ENCODE measurements at places on chromosomes 7 and 10.

- DNase-seq, result no peak
These were observed 1.6 kb upstream of the MARVELD1 start for GRCh38 chr10:97711640-97712572.

GRCh38 chr10:49260644-49261296 is 38.2 kb upstream of the C10orf71 start:
- no peak for DNase-seq

DNA sequence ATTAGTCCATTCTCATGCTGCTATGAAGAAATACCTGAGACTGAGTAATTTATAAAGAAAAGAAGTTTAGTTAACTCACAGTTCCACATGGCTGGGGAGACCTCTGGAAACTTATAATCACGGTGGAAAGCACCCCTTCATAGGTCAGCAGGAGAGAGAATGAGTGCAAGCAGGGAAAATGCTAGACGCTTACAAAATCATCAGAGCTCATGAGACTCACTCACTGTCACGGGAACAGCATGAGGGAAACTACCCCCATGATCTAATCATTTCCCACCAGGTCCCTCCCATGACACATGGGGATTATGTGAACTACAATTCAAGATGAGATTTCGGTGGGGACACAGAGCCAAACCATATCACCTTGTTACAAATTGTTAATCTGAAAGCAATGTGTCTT is 15.8 kb downstream of the TAS2R39 start:
- DNase-seq, result no peak

- no peak for DNase-seq
These were observed 226.8 kb upstream of the IGFBP3 start for GRCh38 chr7:46147871-46148270.

- no peak for DNase-seq
These were observed 152.1 kb downstream of the GFRA1 start for GRCh38 chr10:116120688-116121455.

DNA sequence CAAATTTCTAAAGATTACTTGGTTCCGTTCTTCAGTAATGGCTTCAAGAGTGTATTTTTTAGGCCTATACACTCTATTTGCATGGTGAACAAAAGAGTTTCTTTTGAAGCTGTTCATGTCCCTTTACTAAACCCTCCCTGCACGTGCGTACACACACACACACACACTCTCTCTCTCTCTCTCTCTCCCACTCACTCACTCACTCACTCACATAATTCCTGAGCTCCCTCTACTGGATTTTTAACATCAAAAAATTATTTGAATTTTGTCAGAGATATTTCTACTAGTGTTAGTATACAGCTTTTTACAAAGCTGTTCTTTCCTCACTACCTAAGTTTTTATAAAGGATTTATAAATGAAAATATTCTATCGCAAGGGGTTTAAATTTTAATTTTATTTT is 85.9 kb downstream of the UBE3C start:
- DNase-seq, result no peak

- peak; percentile 35 for DNase-seq
These were observed 458.8 kb upstream of the GHITM start for GRCh38 chr10:83680470-83680891.

DNA sequence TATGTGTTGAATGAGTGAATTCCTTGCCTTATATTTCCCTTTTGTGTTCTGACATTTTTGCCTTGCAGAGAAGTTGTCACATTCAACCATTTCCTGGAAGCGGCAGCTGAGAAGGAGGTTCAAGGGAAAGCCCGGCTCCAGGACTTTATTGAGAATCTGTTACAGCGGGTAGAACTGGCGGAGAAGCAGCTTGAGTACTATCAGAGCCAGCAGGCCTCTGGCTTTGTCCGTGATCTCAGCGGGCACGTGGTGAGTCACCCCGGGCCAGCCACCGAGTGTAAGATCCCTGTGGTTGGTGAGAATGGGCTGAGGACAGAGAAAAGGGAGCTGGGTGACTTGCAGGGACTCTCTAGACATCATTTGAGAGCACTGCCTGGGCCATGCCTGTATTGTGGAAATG is 14.2 kb downstream of the ZNF365 start:
- DNase-seq, result no peak

- no peak for DNase-seq
These were observed 100.4 kb upstream of the ARHGAP21 start for GRCh38 chr10:24824124-24824523.

- peak; percentile 62 for DNase-seq
These were observed 74.8 kb downstream of the DNAJB6 start for GRCh38 chr7:157411580-157411979.

DNA sequence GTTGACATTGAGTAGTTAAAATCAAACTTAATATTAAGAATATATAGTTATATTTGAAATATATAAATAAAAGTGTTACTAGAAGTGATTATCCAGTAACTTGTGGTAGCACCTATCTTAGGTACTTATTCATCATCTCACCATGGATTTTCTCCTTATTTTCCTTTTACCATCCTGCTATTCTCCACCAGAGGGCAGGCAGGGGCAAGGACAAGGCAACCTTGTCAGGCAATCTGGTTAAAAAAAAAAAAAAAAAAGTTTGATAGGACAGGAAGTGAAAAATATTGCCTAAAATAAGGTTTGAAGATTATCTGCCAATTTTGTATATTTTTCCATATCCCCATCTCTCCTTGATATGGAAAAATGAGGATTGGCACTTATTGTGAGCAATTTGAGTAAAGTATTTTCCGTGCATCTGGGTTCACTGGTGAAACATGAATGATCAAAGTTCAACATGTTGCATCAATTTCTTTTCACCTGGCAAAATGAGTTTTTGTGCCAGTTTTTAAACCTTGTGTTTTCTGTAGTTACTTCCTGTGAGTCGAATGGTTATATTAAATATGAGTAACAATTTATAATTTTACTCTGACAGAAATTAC is 256.7 kb downstream of the AGMO start:
- DNase-seq, result no peak

DNA sequence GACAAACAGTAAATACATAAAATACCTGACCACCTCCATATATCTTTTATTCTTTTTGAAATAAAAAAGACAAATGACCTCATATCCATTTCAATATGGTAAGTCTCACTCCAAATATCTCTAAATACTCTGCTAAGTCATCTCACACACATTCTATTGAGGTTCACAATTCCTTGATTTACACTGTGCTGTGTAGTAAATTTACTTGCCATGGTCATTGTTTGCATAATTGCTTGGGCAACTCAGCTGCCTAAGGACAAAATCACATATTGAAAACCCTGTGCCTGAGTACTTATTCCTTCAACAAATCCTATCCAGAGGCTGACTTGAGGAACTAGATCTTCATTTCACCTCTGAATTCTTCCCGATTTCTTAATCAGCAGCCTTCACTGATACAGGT is 176.4 kb downstream of the THSD7A start:
- no peak for DNase-seq

- no peak for DNase-seq
These were observed 5.6 kb downstream of the BTBD16 start for GRCh38 chr10:122276611-122277208.

DNA sequence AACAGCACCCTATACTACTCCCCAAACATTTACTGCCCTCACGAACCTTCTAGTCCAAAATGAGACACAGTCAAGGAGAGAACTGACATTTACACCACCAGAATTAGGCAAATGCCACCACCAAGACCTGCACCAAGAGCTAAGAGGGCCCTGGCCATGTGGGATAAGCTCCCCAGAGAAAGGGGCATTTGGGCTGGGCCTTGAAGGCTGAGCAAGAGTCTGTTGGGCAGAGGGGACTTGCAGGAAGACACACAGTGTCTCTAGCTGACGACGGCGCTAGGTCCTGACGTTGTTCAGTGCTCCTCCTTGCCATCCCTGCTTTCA is 326.4 kb upstream of the ZMIZ1 start:
- no peak for DNase-seq

DNA sequence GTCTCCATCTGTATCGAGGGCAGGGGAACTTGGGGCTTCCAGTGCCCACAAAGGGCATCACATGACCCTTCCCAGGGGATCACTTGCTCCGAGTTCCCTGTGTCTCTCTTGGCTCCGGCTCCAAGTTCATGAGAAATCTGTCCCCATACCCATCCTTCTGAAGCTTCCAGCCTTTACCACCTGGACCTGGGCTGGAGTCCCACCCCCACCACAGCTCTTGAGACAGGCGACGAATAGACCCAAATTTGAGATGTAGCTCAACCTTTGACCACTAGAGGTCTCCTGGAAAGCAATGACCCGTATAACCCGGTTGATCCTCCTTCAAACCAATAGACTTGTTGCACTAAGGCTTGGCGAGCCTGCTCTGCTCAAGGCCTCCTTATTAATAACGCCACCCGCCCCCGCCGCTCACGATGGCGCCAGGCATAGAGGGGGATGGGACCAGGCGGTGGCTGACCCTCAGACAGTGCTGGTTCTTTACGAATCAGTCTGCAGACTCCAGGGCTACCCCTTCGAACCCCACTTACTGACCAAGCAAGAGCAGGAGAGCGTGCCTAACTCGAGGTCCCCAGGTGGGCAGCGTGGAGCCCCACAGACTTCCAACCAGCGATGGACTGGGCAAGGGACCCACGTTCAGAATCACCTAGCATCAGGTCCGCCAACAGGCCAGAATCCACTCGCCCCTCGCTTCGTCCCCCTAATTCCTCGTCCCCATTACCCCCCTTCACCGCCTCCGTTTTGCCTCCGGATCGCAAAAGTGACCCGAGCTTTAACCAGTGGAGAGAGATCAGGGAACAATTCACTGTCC is 4.4 kb upstream of the ARID5B start:
- DNase-seq, result peak; percentile 87

DNA sequence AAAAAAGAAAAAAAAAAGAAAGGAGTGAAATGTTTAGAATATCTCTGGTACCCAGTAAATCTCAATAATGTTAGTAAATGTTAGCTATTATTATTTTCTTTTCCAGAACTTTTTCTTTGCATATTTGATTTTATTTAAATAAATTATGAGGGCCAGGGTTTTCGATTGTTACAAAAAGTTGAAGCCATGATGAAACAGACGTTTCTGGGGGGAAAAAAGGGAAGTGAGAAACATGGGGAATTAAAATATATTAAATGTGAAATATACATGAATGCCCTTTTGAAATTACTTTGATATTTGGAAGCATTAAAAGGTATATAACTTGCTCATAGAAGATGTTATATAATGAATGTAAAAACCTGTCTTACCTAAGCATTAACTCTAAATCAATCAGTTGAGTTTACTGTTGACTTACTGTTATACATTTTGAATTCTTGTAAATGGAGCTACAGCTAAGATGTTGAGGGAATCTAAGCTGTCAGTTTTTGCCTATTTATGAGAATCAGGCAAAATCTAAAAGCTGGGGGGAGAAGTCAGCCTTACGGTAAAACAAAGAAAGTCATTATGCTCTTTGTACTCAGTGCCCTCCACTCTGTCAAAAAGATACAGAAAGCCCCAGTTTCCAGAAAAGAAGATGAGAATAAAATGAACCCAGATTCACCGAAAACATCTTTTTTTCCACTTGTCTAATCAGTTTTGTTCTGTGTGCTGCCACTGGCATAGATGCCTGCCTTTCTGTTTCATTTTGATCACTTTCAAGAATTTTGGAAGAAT is 30.0 kb upstream of the KDM7A start:
- no peak for DNase-seq

DNA sequence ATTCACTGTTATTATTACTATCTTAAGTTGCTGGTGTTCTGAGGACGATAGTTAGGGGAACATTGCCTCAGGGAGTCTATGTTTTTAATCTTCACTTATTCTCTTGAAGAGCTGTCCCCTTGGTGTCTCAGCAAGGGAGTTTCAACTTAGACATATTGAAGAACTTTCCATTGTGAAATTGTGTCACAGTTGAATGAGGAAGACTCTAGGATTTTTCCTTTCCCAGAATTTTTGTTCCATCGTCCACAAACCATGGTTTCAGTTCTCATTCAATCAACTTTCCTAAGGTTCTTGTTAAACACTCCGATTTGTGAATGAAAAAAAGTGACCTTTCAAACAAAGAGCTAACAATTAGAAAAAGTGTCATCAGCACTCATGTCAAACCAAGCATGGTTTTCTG is 128.3 kb downstream of the GATA3 start:
- DNase-seq, result no peak

- DNase-seq, result no peak
These were observed 75.3 kb downstream of the GLI3 start for GRCh38 chr7:42161719-42162118.

- DNase-seq, result no peak
These were observed 92.3 kb downstream of the CCDC7 start for GRCh38 chr10:32538256-32538655.

- no peak for DNase-seq
These were observed 497.3 kb upstream of the GALNT17 start for GRCh38 chr7:70634610-70635068.

- DNase-seq, result no peak
These were observed 4.8 kb downstream of the INA start for GRCh38 chr10:103281753-103282152.

GRCh38 chr7:106448992-106449859 is 164.4 kb upstream of the NAMPT start:
- no peak for DNase-seq

DNA sequence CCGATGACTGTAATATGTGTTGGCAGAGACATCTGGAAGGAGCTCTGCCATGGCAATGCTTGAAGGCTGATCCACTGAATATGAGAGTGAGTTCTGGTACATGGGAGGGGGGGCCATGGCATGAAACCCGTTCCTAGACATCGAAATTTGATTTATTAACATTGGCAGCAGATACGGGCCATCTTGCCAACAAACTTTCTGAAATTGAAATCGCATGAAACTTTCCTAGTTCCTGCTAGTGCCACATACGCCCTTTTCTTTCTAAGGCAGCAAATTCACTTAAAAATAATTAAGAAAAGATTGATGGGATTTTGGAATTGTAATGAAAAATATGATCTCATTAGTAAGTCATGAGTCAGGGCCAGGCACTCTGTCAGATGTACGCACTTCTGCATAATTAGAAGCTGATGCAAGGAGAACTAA is 91.8 kb upstream of the KMT2C start:
- DNase-seq, result no peak

DNA sequence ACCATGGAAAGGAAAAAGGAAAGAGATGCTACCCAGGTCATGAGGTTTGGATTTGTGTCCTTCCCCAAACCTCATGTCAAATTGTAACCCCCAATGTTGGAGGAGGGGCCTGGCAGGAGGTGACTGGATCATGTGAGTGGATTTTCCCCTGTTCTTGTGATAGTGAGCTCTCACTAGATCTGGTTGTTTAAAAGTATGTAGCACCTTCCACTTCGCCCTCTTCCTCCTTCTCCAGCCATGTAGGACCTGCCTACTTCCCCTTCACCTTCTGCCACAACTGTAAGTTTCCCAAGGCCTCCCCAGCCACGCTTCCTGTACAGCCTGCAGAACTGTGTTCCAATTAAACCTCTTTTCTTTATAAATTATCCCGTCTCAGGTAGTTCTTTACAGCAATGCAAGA is 113.9 kb downstream of the FAM107B start:
- peak; percentile 17 for DNase-seq

Data from CD4-positive, alpha-beta T cell treated with Interleukin-21 for 1 hour (primary cell).